ENCODE measurements at places on chromosomes 7 and 10.

DNA sequence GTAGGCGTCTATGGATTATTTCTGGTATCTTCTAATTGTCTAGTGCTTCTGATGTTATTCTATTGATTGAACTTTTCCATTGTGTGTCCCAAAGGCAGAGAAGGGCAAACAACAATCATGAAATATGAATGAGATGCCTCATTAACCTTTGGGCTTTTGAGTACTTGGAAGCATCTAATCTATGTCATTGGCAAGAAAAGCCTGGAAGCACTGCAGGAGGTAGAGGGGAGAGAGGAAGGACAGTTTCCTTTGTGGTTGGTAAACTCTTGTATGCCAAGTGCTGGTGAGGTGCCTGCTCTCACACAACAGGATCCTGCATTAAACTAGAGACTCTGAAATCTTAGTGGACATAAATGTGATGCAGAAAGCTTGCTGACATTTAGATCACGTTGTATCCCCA lies 155.2 kb upstream of the TPK1 start:
- DNase-seq: no peak

DNA sequence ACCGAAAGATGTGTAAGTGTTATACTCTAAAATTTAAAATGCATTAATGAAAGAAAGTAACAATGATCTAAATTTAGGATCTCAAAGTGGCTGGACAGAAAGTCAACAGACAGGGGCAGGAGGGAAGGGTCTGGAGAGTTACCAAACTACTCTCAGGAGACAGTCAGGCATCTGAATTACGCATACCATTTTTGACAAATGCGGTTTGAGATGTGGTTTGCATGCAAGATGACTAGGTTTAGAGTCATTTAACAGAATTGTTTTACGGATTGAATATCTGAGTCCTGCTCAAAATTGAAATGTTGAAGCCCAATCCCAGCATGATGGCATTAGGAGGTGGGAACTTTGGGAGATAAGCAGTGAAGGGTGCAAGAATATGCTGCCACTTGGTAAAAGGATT lies 314.1 kb downstream of the WDR11 start:
- no peak for DNase-seq

DNA sequence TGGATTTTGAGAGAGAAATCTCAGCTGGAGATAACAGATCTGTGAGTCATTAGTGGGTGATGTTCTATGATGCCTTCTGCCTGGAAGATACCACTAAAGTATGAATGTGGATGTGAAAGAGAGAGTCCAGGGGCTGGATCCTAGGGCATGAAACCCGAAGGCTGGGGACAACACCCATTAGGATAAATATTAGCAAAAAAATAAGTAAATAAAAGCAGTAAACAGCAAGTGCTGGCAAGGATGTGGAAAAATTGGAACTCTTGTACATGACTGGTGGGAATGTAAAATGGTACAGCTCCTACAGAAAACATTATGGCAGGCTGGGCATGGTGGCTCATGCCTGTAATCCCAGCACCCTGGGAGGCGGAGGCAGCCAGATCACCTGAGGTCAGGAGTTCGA lies 16.6 kb upstream of the MGMT start:
- DNase-seq: no peak

DNA sequence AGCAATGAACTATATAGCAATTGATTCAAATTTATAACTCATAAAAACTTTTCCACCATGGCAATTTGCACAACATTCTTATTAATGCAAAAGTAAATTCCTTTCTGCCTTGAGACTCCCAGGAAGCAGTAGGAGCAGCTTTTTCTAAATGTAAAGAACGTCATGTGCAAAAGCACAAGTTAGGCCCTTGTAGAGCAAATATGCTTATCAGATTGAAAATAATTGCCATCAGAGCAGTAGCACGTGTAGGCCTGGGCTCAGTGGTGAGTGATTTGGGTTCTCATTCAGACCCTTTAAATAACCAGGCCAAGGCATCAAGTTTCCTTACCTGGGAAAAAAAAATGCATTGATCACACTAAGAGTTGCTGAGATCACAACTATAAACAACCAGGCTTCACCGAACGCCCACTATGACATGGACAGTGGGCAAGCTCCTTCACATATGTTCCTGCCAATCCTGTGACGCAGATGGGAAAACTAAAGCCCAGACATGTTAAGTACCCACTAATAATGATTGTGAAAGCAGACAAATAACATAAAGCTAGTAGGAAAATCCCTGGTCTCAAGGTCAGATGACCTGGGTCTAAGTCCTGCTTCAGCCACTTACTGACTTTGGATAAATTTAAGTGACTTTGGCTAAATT lies 22.1 kb upstream of the SAR1A start:
- DNase-seq: no peak

GRCh38 chr7:113705439-113705838 lies 213.4 kb downstream of the PPP1R3A start:
- no peak for DNase-seq

DNA sequence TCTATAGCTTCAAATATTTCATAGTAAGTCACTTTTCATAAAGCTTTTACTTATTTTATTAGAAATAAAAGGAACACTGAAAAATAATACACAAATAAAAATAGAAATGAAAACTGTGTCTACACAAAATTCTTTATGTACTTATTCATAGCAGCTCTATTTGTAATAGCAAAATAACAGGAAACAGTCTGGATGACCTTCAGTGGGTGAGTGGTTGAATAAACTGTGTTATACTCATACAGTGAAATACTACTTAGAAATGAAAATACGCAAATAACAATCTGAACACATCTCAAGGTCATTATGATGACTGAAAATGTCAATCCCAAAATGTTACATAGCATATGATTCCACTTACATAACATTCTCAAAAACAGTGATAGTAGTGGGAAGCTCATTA lies 138.7 kb upstream of the PCLO start:
- no peak for DNase-seq

DNA sequence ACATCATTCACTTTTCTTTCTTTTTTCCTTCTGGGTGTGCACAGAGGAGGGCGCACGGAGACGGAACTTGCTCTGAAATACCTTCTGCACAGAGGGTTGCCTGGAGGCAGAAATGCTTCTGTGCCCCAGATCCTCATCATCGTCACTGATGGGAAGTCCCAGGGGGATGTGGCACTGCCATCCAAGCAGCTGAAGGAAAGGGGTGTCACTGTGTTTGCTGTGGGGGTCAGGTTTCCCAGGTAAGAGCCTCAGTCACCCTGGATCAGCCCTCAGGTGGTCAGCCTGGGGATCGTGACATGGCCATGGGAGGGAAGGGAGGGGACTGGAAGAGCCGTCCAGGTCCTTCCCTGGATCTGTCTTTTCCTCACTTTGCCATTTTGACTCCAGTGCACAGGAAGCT lies 33.6 kb downstream of the VWA2 start:
- DNase-seq: no peak

GRCh38 chr7:150502519-150502918 lies 12.2 kb upstream of the GIMAP7 start:
- DNase-seq: no peak

DNA sequence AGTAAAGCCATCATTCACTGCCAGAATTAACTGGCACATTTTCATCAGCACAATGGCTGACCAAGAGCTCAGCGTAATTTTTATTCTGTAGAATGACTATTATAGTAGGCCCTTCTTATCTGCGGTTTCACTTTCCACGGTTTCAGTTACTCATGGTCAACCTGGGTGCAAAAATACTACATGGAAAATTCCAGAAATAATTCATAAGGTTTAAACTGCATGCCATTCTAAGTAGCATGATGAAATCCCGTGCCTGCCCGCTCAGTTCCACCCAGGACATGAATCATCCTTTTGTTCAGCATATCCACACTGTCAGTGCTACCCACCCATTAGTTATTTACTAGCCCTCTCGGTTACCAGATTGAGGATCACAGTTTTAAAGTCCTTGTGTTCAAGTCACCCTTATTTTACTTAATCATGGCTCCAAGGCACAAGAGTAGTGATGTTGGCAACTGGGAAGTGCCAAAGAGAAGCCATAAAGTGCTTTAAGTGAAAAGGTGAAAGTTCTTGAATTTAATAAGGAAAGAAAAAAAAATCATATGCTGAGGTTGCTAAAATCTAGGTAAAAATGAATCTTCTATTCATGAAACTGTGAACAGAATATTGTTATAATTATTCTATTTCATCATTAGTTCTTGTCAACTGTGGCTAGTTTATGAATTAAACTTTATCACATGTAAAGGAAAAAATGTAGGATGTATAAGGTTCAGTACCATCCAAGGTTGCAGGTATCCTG lies 204.9 kb downstream of the DOCK4 start:
- no peak for DNase-seq

- DNase-seq: no peak
Measured at GRCh38 chr10:5509236-5509635, 9.9 kb upstream of the CALML5 start.

DNA sequence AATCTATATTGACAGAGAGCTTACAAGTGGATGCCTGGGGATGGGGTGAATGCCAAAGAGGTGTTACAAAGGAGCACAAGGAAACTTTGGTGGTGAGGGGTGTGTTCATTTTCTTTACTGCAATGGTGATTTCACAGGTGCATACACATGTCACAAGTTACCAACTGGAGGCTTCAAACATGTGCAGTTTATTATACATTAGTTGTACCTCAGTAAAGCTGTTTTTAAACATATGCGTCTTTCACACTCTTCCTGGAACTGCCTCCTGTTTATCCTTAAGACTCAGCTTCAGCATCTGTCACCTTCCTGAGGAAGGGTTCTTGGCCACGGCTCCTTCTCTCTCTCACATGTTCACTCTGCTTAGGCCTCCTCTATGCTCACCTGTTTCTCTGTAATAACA lies 731.5 kb downstream of the PARD3 start:
- DNase-seq: no peak

DNA sequence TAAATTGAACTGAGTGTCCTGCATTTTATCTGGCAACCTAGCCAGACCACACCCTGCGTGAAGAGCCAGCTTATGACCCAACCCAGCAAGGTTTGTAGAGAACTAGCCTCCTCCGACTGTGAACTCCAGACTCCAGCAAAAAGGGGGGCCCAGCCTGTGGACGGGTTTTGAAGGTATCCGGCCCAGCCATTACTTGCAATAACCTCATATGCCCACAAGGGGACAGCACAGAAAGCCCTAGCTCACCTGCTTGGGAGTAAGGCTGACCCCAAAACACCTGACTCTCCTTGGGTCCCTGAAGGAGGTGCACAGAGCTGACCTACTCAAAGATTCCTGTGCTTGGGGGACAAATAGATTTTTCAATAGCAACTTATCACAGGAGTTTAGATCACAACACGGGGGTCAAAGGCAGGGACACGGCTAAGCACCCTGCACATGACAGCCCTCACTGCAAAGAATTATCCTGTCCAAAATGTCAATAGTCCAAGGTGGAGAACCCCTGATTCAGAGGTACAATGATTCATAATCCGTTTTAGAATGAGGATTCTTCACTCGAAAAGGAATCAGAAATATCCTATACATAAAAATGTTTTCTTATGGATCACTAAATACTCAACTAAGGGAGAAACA lies 4.6 kb downstream of the TRPV6 start:
- DNase-seq: peak; percentile 62

GRCh38 chr7:12158334-12159060 lies 52.6 kb upstream of the TMEM106B start:
- DNase-seq: no peak

- DNase-seq: peak; percentile 93
Measured at GRCh38 chr7:80134536-80135308, at the start of gene GNAI1. Gene GNAI1, plus strand, starts transcription at chr7:80134831. Its CDS starts 330 bp downstream, at chr7:80135161.

DNA sequence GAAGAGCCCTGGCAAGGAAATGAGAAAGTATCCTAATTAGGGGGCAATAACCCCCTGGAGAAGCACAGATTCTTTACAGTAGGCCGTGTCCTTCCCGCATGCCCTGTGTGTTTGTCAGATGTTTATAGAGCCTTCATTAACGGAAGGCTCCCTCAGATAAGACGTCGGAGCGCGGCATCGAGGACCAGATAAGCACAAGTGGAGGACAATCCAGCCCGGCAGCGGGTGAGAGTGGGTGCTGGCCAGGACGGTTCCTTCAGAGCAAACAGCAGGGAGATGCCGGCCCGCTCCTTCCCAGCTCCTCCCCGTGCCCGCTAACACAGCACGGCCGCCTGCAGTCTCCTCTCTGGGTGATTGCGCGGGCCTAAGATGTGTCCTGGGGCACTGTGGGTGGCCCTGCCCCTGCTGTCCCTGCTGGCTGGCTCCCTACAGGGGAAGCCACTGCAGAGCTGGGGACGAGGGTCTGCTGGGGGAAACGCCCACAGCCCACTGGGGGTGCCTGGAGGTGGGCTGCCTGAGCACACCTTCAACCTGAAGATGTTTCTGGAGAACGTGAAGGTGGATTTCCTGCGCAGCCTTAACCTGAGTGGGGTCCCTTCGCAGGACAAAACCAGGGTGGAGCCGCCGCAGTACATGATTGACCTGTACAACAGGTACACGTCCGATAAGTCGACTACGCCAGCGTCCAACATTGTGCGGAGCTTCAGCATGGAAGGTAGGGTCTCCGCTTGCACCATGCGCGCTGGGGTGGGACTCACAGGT lies at the start of gene GDF2:
Gene GDF2, plus strand, starts transcription at position 155 of the 762 bp plus-strand sequence. Its CDS starts 215 bp downstream, at position 370.
- DNase-seq: no peak

DNA sequence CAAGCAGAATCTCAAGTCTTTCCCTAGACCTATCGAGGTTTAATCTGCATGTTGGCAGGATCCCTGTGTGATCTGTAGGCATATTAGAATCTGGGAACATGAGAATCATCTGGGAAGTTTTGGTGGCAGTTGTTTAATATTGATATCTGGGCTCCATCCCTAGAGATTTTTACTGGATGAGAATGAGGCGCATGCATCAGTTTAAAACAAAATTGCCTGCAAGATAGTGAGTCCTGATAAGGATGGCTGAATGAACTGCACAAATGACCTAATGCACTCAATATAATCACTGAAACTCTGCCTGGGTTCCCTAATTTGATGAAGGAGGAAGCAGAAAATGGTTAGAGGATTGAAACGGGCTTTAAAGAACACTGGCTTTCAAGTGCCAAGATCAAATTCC lies 218.0 kb downstream of the FGFR2 start:
- no peak for DNase-seq

GRCh38 chr7:122013065-122013464 lies 131.0 kb downstream of the AASS start:
- DNase-seq: no peak

GRCh38 chr7:22052674-22053365 lies 107.1 kb upstream of the CDCA7L start:
- no peak for DNase-seq
